ENCODE measurements at places on chromosomes 2 and 18. TPM values are rescaled to one million over a fixed set of nuclear protein-coding genes. Genes with fewer than 3 reads are reported as not detected.

The C2orf72 gene
- 0.07 TPM for total RNA-seq

The IL1A gene
- total RNA-seq, result 0.73 TPM

The LYPD6B gene
- total RNA-seq, result not detected

The ZNF24 gene
- total RNA-seq, result 52.2 TPM

The DPYSL5 gene
- not detected for total RNA-seq

The PGAP1 gene
- total RNA-seq, result 28.1 TPM

The ARHGEF33 gene
- not detected for total RNA-seq

The REG1B gene
- total RNA-seq, result not detected

The RIT2 gene
- not detected for total RNA-seq

The REG3G gene
- not detected for total RNA-seq

The CRYGD gene
- not detected for total RNA-seq

The SLC19A3 gene
- total RNA-seq, result not detected

The TFPI gene
- total RNA-seq, result not detected

The TBR1 gene
- 0.05 TPM for total RNA-seq

The CSRNP3 gene
- total RNA-seq, result not detected

The LOXHD1 gene
- total RNA-seq, result not detected

The PLB1 gene
- total RNA-seq, result 2.0 TPM

The CCL20 gene
- total RNA-seq, result not detected

The NCKAP5 gene
- total RNA-seq, result not detected

The GRHL1 gene
- total RNA-seq, result 1.0 TPM

The MRO gene
- not detected for total RNA-seq

The GPBAR1 gene
- 0.86 TPM for total RNA-seq

The DCC gene
- not detected for total RNA-seq

The PLA2R1 gene
- total RNA-seq, result not detected

The TMX3 gene
- 61.9 TPM for total RNA-seq

The CPLX4 gene
- not detected for total RNA-seq

The PRPF40A gene
- 127 TPM for total RNA-seq

The EN1 gene
- total RNA-seq, result not detected

The FBXO36 gene
- 0.52 TPM for total RNA-seq

The RFTN2 gene
- not detected for total RNA-seq

The GNLY gene
- 18.1 TPM for total RNA-seq

The FRZB gene
- not detected for total RNA-seq

The TPGS2 gene
- 103 TPM for total RNA-seq

The GPR35 gene
- total RNA-seq, result 14.9 TPM

The NEMP2 gene
- 17.8 TPM for total RNA-seq

The ALLC gene
- total RNA-seq, result not detected

The RASGRP3 gene
- total RNA-seq, result 5.2 TPM

The IGFBP2 gene
- 24.9 TPM for total RNA-seq

The SDC1 gene
- 0.14 TPM for total RNA-seq

The CYS1 gene
- total RNA-seq, result 0.70 TPM

The PSMA8 gene
- total RNA-seq, result 1.7 TPM

The GPATCH11 gene
- 13.0 TPM for total RNA-seq

The ABHD1 gene
- 0.52 TPM for total RNA-seq

The SH3BP4 gene
- not detected for total RNA-seq
